NCI-H1105 treated with DMSO at 0.1 percent for 48 hours (cell line): ENCODE measurements at places on chromosomes 11 and 22.

GRCh38 chr11:57815476-57815875, 53.9 kb downstream of the CTNND1 start:
- no peak for DNase-seq

DNA sequence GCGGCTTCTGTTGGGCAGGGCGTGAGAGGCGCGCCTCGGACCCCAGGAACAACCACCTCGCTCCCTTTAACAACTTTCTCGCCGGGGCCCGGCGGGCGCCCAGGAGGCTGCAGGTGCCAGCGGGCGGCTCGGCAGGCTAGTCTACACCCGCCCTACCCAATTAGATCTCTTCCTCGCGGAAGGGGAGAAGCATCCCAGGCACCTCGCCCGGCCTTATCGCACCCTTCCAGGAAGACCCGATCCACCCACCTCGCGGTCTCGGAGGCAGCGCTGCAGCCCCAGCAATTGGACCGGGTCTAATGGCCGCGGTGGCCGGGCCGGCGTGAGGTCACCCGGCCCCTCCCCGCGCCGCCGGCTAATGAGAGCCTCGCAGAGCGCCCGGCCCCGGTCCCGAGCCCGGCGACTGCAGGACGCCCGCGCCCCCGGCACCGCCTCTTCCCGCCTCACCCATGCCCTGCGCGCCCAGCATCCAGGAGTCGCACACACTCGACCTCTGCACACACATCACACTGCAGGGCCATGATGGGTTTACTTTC, at the start of gene PLAAT3:
Gene PLAAT3 (minus strand): TSS at position 298 of the 536 bp plus-strand sequence. CDS start 419 bp downstream, outside the sequence.
- DNase-seq, result peak; percentile 62

- no peak for DNase-seq
Observed at GRCh38 chr11:132977746-132978145, 554.6 kb downstream of the OPCML start.

DNA sequence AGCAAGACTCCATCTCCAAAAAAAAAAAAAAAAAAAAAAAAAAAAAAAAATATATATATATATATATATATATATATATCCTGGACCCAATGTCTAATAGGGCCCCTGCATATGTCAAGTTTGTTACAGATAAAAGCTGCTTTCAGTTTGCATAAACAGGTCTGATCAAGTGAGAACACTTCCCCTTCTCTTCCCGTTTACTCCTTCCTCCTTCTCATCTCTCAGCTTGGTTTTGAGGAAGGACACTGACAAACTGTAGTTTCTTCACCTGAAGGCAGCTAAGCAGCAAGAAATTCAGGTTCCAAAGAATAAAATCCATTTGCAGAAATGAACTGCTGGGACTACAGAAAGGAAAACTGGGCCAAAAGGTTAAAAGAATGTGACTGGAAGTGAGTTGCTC, 11.7 kb downstream of the THOC5 start:
- no peak for DNase-seq

- DNase-seq, result peak; percentile 70
Observed at GRCh38 chr11:8809939-8810539, 101.0 kb upstream of the AKIP1 start.

DNA sequence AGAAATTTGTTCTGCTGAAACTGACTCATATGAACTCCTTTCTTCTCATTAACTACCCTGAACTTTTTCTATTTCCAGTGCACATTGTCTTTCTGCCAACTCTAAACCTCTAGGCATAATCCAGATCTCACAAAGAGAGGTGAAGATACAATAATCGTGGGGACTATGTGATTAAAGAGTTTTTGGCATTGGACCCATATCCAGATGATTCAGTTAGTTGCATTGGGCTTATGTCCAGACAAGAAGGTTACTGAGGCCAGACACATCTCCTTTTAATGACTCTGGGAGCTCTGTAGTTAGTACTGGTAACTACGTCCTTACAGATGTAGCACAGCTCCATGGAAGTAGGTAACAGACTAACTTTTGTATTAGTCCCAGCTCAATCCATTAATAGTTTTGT, 273.0 kb downstream of the CASP12 start:
- no peak for DNase-seq

GRCh38 chr22:29060251-29060869, 1.3 kb downstream of the C22orf31 start:
- no peak for DNase-seq

GRCh38 chr22:28435140-28435768, 244.4 kb downstream of the TTC28 start:
- DNase-seq, result no peak

GRCh38 chr22:25395468-25395867, 169.0 kb upstream of the GRK3 start:
- peak; percentile 46 for DNase-seq

- DNase-seq, result no peak
Observed at GRCh38 chr11:83092488-83093384, 21.0 kb upstream of the RAB30 start.

- DNase-seq, result peak; percentile 78
Observed at GRCh38 chr22:46250035-46250782, at the start of gene CDPF1. CDPF1 (minus strand) TSS chr22:46250293; CDS start chr22:46248284, 2,009 bp downstream.

GRCh38 chr11:34345540-34345876, 12.3 kb downstream of the ABTB2 start:
- DNase-seq, result no peak

- no peak for DNase-seq
Observed at GRCh38 chr11:115408036-115408921, 95.9 kb downstream of the CADM1 start.

GRCh38 chr22:23054531-23055257, 15.6 kb upstream of the GNAZ start:
- DNase-seq, result no peak

- DNase-seq, result no peak
Observed at GRCh38 chr22:40175611-40176244, 2.0 kb upstream of the TNRC6B start.

DNA sequence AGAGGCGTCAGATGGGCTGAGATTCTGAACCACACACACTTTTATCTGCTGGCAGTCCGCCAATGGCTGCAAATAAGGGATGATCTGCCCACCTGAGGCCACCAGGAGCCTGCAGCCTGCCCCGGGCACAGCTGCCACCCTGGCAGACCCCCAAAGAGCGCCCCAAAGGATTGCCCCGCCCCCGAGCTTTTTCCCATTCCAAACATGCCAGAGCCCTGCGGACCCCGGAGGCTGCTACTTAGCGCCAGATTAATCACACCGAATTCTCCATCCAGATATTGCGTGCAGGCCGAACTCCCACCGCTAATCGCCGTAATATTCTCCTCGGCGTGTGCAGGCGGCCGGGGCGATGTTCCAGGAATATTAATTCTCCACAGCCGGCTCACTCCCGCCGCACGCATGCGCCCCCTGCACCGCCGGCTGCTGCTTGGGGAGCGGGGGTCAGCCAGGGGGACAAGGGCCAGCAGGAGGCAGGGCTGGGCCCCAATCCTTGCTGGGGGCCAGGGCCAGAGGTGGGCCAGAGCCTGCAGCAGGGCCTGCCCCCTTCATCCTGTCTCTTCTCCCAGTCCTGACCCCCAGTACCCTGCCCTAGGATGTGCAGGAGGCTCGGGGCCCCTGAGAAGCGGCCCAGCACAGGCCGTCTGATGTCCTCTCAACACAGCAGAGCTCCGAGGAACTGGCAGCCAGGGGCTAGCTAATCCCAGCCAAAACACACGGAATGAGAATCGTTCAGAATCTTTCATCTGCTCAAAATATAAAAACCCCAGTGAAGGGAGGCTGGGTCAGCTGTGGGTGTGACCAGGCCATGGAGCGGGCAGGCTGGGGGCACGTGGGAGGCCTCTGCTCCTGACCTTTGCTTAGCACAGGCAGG, 19.5 kb upstream of the TCF20 start:
- peak; percentile 77 for DNase-seq

- DNase-seq, result no peak
Observed at GRCh38 chr11:61417670-61418069, 12.1 kb downstream of the CPSF7 start.

DNA sequence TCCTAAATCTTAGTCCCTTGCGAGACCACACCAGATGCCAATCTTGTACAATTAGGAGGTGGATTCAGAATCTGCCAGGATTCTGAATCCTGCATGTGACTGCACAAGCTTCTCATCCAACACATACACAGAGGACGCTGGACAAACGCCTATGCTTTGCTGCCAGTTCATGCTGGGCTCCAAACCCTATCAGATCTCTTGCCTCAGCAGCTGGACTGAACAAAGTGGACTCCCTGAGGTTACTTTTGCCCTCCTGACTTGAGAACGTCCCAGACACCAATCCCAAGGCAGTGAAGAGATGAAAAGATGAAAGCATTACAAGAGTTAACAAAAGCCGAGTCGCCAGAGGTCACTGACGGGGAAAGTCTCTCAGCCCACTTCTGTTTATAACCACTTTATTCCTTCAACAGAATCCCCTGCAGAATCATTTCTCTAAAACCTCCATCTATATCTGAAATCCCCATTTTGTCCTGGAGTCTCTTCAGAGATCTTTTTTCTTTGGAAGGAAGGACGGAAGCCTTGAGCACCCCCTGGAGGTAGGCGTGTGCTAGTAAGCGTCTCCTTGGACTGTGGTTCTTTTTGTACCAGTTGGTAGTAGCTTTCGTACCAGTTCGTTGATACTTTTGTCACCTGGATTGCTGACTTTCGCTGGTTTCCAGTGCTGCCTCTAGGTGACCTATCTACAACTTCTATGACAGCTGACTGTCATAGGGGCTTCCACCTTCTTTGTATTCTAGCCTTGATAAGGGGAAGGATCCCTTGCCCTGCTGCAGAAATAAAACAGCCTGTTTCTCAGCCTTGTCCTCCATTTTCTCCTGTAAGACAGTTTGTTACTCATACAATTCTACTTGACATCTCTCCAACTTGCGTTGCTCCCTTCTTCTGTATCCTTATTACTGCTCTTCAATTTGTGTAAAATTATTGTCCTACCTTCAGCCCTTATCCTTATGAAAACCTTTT, 26.1 kb upstream of the EED start:
- DNase-seq, result peak; percentile 55

DNA sequence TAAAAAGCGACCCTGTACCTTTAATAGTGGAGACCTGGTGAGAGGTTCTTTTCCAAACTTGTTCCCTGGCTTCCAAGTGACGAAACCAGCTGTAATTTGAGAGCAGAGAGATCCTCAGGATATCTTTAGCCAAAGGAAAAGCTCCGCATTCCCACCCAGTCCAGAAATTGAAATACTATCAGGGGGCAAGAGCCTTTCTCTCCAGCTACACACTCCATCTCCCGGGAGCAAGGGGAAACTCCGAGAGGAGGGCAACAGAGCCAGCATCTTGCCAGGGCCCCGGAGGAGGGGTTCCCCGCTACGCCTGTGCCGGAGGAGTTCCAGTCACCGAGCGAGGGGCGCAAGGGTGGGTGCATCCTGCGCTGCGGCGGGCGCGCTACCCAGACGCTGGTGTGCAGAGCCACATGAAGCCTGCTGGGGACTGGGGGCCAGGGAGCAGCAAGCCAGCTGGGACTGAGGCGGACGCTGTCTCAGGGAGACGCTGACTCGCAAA, at the start of gene FIBIN:
Gene FIBIN (plus strand): TSS at position 148 of the 493 bp plus-strand sequence. CDS start 415 bp downstream, outside the sequence.
- DNase-seq, result no peak

GRCh38 chr11:13997881-13998280, 35.4 kb downstream of the SPON1 start:
- no peak for DNase-seq

GRCh38 chr22:19974268-19974861, 32.7 kb upstream of the TXNRD2 start:
- DNase-seq, result peak; percentile 4

- DNase-seq, result no peak
Observed at GRCh38 chr11:116466191-116466590, 306.6 kb downstream of the BUD13 start.

DNA sequence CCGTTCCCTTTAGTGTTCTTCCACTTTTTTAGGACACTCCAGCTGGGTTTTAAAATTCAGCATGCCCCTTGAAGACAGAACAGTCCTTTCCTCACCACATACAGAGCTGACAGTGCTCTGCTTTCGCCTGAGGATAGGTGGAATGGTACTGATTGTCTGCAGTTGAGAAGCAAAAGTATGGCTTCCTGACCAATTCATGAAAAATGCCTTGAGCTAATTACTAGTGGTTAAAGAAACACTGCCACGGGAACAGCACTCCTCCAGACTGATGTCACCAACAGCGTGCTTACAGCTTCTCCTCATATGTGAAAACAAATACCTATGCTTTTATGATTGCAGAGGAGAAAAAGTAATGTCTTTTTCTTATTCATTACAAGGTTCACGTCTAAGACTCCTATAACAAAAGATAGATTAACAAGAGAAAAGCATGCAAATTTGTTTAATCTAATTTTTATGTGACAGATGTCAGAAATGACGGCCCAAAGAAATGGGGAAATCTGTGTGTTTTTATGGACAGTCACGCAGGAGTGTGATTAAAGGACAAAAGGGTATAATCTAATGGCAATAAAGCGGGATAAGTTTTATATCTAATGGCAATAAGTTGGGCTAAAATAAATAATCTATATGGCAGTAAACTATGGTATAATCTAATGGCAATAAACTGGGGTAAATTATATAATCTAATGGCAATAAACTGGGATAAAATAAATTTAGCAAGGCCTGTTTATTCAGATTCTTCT, 123.4 kb upstream of the ARHGAP42 start:
- DNase-seq, result no peak

DNA sequence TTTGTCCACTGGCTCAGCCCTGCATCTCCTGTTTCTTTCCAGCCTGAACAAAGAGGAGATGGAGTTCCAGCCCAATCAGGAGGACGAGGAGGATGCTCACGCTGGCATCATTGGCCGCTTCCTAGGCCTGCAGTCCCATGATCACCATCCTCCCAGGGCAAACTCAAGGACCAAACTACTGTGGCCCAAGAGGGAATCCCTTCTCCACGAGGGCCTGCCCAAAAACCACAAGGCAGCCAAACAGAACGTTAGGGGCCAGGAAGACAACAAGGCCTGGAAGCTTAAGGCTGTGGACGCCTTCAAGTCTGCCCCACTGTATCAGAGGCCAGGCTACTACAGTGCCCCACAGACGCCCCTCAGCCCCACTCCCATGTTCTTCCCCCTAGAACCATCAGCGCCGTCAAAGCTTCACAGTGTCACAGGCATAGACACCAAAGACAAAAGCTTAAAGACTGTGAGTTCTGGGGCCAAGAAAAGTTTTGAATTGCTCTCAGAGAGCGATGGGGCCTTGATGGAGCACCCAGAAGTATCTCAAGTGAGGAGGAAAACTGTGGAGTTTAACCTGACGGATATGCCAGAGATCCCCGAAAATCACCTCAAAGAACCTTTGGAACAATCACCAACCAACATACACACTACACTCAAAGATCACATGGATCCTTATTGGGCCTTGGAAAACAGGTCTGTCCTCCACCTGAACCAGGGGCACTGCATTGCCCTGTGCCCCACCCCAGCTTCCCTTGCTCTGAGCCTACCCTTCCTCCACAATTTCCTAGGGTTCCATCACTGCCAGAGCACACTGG, 5.0 kb downstream of the FTH1 start:
- DNase-seq, result no peak

- DNase-seq, result no peak
Observed at GRCh38 chr22:24235315-24235714, 9.6 kb downstream of the GGT5 start.

- DNase-seq, result no peak
Observed at GRCh38 chr22:38652859-38653258, 3.3 kb downstream of the FAM227A start.

DNA sequence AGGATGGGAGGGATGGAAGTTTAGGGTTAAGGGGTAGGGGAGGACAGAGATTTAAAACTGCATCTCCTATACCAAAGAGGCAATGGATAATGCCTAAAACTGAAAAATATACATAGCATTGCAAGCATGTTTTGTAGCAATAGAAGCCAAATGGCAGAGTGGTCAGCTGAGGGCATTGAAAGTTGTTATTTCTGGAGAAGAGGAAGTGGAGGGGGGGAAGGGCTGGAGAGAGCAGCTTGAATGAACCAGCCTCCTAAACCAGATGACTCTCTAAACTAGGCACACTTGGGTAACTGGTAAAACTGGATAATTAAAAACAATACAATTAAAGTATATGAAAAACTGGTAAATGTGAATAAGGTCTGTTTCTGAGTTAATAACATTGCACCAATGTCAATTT, 70.3 kb upstream of the TP53I11 start:
- no peak for DNase-seq
